Stimulated activated CD4-positive, alpha-beta T cell treated with anti-CD3 and anti-CD28 coated beads, Interleukin-1b, Interleukin-23, amount 100 ng/mL, for 1 hour (primary cell): ENCODE measurements at places on chromosomes 2 and 18.
A peak's percentile ranks its signal among the peaks of the same experiment; 100 is the strongest.

DNA sequence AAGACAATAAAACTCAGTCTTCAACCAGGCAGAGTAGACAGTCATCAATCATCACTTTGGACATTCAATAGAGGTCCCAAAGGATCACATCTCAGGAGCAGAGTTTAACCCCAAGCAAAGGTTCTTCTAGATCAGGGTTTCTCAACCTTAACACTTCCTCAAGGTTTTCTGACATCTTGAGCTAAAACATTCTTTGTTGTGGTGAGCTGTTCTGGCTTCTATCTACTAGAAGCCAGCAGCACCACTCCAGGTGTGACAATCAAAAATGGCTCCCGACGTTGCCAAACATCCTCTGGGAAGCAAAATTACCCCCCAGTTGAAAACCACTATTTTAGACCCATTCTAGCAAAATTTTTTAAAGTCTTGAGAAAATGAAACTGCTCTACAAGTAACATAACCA, 22.0 kb downstream of the RTTN start:
- no peak for DNase-seq

DNA sequence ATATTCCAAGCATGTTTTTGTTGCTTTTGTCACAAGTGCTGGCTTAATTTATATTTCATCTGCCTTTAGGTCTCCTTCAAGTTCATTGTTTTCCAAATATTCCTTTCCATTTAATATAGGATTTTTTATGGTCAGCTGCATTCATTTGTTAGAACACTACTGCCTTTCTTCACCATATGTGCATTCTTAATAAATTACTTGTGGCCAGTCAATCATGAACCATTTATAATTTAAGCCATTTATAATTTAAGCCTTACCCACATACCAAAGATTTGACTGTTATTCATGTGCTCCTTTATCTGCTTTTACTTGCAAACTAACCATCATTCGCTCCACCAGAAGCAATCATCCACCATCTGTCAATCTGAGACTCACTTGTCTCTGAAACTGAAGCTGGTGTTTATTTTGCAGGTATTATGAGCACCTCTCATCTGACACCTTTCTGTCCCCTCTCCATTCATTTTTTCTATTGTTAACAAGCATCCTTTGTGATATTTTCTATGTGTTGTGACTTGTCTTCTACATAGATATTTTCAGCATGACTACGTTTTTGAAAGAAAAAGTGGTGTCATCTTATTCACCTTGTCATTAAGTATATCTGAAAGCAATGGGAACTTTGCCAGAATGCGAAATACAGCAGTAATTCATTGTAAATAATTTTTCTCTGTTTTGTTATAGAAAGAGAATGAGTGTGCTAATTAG, 786.8 kb downstream of the KCNJ3 start:
- DNase-seq, result no peak

- DNase-seq, result no peak
Observed at GRCh38 chr2:220619525-220620220, 952.4 kb downstream of the EPHA4 start.

DNA sequence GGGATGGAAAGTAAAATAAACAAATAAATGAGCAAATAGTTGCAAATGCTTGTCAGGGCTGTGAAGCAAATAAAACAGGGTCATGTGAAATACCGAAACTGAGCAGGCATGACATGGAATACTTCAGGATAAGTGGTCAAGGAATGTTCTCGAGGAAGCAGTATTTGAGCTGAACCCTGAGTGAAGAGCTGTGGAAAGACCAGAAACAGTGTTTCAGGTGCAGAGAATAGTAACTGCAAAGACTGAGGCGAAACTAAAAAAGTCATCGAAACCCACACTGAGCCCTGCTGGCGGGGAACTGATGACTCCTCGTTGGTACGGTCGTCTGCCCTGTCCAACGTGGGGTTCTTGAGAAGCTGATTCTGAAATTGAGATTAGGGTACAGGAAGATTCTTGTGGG, 27.2 kb upstream of the MYCN start:
- no peak for DNase-seq

GRCh38 chr2:3633982-3634595, 23.9 kb upstream of the ALLC start:
- no peak for DNase-seq

- no peak for DNase-seq
Observed at GRCh38 chr2:23480957-23481797, 96.2 kb downstream of the KLHL29 start.

DNA sequence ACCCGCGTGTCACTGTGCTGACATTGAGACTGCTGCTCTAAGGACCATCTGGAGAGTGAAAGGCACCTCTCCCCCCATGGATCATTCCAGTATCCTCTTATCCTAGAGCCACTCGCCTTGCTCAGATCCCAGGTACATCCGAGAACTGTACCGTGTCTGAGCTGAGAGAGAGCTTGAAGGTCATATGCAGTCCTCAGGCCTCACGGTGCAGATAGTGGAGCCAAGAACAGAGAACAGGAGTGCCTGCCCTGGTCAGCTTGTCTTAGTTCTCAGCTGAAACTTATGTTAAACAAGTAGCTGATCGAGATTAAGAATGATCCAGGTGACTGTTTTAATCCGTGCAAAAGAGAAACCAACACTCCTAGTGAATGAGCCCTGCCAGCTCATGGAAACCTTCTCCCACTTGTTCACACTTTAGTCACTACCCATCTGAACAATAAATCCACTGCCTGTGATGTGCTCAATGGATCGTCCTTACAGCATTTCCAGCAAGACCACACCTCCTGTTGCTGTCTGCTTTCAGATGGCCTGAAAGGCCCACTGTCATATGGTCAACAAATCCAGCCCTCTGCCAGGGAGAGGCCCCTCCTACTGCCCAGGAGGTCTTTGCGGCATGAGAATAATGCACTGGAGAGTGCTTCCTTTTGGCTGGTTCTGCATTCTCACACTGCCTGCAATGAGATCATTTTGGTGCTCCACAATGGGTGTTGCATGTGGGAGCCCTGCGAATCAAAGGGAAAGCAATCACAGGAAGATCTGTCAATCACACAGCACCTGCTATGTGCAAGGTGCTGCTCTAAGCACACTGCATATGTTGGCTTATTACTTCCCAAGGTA, 43.7 kb upstream of the APCDD1 start:
- DNase-seq, result no peak

GRCh38 chr2:45567974-45568789, 42.9 kb downstream of the SRBD1 start:
- DNase-seq, result no peak

DNA sequence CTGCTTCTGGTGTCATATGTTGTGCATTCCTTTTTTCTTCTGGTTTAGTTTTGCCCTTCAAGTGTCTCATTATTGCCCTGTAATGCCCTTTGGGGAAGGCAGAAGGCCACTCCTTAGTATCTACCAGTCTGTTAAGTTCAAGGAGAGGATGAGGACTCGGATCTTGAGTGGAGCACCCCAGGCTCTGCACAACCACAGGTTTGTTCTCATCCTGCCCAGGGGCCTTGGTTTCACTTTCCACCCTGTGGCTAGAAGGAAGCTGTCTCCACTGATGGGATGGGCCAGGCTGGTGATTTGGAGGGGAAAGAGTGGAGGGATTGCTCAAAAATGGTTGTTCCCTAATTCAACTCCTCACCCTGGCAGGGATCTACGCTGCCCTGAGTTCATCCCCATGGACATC, 30.2 kb upstream of the RAB11FIP5 start:
- no peak for DNase-seq

DNA sequence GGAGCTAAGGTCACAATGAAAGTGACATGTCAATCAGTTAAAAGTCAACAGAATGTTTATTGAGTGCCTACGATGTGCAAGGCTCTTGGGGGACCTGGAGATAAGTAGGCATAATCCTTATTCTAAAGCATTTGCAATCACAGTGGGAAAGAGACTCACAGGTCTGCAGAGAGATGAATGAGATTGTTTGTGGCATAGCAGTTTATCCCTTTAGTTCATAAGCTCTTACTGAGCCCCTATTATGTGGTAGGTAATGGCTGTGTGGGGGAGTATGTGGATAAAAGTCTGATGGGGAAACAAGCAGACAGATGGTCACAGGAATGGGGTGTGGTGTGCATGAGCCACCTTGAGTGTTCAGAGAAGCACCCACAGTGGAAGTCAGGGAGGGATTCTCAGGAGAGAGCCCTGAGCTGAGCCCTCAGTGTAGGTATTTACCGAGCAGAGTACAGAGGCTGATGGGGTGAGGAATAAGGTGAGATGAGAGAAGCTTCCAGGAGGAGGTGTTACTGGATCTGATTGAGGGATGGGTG, 48.1 kb downstream of the EMILIN2 start:
- no peak for DNase-seq

DNA sequence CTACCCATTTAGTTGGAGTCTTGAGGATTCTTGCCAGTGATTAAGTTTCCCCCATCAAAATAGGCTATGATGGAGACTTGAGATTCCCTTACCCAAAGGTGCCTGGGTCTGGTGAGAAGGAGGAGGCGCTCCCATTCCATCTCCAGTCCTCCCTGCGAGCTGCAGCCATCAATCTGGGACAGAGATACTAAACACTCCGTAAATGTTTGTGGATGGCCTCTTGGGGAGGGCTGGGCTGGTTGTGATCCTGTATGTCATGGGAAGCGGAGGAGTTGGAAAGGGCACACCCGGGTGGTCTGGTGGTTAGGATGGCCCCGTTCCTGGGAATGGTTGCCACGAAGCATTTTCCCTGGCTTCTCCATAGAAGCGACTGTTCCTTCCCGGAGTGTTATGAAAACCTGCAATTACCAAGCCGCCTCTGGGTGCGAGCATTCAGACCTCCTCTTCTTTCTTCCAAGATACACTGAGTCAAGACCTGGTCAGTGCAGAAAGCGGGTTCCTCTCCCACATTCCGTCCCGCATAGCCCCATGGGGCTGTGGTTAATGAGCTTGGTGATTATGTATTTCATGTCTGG, 196.9 kb downstream of the CTIF start:
- no peak for DNase-seq

DNA sequence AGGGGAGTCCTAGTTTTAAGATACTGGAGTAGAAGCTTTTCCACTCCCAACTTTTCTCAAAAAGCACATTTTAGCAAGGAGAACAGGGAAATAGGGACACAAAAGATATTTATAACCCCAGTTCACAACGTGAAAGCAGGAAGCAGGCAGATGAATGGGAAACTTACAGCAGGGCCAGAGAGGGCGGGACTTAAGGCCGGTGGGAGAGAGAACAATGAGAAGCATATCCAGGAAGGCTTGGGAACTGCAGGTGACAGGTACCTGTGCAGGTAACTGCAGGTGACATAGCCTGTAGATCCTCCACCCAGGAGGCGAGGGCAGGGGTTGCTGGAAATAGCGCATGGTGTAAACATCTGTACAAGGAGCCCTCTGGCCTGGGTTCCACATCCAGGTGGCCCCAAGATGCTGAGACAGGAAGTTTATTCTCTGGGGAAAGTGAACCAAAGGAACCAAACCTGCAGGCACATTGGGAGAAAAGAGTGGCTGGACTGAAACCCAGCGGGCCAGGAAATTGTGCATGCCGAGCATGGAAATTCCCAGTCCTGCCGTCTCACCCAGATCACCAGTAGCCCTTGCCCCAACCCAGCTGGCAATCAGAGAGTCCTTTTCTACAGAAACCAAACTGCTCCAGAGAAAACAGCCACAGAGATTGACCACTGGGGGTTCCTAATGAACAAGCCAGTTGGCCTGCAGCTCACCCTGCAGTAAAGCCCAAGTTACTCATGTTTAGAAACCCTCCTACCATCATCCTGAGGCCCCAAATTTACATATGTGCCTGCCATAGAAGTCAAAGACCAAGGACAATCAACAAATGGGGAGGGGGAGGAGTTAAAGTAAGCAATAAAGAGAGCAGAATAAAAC, 24.3 kb upstream of the COL6A3 start:
- no peak for DNase-seq

DNA sequence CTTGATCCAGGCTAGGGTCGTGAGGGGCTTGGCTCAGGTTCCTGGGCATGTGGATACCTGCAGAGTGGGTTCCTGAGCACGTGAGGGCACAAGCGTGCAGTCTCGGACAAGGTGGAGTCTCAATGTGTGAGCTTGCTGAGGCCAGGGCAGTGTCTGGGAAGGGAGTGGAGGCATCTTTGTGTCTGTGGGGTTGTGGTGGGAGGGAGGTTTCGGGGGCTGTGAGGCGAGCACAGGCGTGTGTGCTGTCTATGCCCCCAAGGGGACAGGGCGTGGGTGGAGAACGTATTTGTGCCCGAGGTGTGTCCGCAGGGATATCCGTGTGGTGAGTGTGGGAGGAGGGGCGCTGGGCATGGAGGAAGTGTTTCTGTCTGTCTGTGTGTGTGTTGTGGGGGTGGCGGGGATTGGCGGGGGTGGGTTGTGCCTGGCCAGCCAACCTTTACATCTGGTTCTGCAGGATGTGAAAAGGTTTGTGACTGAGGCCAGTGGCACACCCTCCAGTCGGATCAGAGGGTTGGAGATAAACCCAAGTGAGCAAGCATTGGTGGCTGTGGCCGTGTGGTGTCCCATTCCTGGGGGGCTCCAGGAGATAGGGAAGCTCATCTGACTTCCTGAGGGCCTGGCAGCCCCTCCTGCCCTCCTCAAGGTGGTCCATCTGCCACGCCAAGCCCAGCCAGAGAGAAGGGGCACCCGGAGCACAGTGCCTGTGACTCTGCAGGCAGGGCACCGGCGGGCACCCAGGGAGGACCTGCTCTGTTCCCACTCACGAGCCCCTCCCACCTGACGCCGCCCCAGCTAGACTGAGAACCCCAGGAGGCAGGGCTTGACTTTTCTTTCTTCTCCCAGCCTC, 57.1 kb downstream of the ZFP36L2 start:
- DNase-seq, result no peak

DNA sequence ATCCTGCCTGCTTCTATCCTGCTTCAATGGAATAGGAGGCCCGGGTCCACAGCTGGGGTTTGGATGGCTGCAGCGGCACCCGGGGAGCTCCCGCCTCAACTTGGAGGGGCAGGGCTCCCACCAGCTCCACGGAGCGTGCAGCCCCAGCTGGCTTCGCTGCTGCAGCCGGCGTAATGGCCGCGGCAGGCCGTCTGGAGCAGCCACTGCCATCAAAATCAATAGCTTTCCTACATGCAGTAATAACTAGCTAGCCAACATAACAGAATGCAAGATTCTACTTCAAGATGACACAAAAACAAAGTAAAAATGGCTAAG, 154.2 kb upstream of the RMP24 start:
- DNase-seq, result no peak

DNA sequence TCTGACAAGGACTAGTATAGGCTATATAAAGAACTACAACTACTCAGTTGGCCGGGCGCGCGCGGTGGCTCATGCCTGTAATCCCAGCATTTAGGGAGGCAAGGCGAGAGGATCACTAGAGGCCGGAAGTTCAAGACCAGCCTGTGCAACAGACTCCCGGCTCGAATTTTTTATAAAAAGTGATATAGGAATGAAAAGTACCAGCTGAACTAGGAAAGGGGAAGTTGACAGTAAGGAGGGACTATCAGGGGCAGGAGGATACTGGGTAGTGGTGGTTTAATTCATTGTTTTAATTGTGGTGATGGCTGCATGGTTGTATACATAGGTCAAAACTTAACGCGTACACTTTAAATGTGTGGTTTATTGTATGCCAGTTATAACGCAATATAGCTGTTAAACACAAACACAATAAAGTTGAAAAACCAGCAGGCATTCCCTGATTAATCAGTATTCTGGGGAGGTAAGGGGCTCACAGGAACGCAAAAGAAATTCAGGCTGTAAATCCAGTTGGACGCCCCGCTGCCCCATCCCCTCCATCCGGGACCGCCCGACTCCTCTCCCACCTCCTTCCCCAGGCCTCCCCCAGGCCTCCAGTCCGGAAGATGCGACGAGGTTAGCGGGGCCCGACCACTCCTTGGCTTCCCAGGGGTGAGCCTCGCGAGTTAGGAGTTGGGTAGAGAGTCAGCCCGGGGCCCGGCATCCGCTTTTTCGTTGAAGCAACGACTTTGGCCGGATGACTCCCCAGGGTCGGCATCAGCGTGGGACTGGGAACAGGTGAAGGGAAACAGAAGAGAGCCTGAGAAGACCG, 746 bp upstream of the POLR1B start:
- peak; percentile 24 for DNase-seq
